ENCODE measurements at places on chromosomes 12 and 14. TPM values are rescaled to one million over a fixed set of nuclear protein-coding genes. Genes with fewer than 3 reads are reported as not detected.

TMPRSS12 gene
- not detected for total RNA-seq

GLIPR1L2 gene
- not detected for total RNA-seq

KRT74 gene
- not detected for total RNA-seq

GRCh38 chr14:95703341-95703740 is 10.6 kb downstream of the TCL1A start:
- no peak for DNase-seq

DNA sequence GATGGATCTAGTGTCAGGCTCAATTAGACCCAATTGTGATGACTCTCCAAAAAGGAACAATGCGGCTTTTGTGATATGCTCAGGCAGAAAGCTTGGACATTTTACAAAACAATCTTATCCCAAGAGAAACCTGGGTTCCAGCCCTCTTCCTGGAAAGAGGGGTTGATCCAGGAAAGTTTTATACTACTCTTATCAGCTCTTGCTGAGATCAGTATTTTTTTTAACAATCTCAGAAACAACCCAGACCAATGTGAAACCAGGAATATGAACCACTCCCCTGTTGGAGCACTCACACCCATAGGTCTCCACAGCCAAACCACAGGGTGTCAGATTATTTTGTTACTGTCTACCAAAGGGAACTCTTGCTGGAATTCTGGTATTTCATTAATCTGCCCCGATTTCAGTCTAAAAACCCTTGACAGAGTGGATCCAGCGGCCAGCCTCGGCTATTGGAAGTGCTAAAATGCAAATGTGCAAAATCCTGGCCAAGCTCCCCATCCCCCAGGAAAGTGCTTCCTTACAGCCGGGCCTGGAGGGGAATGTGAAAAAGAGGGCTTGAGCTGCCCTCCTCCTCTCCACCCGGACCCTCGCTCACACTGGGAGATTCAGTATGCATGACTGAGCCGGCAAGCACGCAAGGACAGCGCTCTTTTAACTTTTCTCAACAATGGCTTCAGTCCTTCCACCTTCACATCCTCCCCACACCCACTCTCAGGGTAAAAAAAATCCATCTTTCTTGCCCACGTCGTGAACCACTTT is 4.0 kb downstream of the FBXL14 start:
- DNase-seq: peak; percentile 70

DNA sequence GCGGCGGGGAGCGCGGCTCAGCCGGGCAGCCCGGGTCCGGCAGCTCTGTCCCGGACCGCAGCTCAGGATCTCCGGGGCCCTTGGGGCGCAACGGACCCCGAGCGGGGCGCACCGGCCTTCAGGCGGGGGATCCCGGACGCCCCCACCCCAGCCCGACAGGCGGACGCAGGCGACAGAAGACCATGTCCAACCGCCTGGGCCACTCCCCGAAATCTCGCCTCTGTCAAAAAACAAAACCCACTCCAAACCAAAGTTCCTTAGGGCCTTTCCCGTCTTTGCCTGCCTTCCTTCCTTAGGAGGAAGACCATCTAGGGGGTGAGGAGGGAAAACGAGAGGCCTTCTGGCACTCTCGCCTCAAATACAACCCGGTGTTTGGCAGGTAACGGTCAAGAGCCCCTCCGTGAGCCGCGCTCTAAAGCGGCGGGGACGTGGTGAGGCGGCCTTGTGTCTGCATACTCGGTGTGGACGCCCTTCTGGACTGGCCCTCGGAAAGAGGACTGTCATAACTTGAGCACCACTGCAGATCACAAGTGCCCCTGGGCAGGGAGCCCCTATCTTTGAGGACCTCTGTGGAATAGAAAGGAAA is 604 bp downstream of the HCFC2 start:
- peak; percentile 26 for DNase-seq
